H54 (cell line): ENCODE measurements at places on chromosomes 2 and 18.

DNA sequence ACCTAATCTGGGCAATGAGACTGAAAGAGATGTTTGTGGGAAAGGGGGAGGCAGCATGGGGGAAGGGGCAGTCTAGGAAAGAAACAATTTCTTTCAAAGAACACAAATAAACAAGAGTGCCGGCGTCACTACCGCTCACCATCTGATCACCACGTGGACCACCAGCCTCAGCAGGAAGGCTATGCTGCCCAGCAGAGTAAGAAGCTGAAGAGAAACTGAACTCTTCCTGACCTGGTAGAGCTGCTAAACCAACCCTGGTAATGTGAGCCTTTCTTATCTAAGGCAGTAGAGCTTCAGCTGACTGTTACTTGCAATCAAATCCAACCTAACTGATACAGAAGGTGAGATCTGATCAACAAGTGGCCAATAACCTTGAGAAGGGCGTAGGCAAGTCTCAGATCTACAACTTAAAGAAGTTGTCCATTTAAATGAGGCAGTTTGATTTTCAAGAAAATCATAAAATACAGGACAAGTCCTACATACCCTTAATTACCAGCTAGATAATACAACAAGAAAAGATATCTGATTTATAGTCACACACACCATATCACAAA lies 44.2 kb upstream of the SPTBN1 start:
- DNase-seq, result no peak

GRCh38 chr18:49510393-49511115 lies 23.5 kb upstream of the C18orf32 start:
- DNase-seq, result peak; percentile 32

DNA sequence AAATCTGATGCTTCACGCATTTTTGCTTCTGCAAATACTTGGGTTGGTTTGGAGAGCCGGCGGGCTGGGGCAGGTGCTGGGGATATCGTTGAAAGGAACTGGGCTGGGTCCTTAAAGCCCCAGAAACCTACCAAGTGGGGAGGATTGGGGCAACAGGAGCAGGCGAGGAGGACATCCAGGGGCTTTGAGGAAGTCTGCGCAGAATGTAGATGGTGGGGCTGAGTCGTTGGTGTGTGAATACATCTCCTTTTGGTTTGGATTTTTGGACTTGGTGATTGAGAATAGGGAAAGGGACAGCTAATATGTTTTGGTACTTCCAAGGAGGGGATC lies 1.1 kb downstream of the DCC start:
- no peak for DNase-seq

- no peak for DNase-seq
Measured at GRCh38 chr2:80706951-80707350, 402.4 kb upstream of the LRRTM1 start.

DNA sequence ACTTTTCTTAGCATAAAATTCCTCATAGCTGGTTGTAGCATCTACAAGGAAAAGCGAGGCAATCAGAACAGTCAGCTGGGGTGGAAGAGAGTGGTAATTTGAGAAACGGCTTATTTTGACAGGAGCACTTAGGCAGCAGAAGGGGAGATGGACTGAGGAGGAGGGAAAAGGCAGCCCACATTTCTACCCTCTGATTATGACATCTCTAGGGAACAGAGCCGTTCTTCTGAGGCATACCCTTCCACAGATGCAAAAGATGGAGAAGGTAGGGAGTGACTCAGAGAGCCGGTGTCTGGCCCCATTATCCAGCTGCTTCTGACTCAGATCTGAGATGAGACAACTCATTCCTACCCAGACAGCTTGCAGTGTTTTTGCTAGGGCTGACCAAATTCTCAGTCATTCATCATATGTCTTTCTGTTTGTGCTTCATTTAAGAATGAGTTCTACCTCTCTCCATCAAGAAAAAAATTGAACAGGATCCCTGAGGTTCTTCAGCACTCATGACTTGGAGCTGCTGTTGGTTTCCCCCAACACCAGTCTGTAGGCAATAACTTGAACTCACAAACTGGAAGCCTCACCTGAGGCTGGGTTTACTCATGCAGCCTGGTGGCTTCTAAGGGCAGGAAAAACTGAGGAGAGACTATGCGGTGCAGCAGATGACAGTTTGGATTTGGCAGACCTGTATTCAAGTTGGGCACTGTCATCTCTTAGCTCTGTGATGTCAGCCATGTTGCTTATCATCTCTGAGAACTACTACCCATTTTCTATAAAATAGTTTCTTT lies 15.9 kb upstream of the SEC11C start:
- DNase-seq, result peak; percentile 63

DNA sequence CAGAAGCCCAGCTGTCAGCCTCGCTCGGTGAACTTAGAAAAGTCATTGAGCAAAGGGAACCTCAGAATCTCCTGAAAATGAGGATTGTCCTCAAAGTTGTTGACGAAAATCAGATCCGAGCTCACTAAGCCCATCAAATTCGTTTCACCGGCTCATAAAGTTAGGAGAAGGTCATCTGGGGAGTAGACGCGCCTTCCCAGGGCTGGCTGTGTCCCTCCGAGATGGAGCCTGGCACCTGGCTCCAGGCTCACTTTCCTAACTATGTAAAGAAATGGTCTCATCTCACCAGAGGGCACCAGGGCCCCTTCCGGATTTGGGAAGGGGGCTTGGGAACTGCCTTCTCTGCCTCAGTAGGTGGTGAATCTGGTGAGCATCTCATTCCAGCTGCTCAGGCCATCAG lies 145.5 kb downstream of the PXDN start:
- DNase-seq, result no peak

GRCh38 chr2:238868067-238868524 lies 20.2 kb downstream of the TWIST2 start:
- no peak for DNase-seq

DNA sequence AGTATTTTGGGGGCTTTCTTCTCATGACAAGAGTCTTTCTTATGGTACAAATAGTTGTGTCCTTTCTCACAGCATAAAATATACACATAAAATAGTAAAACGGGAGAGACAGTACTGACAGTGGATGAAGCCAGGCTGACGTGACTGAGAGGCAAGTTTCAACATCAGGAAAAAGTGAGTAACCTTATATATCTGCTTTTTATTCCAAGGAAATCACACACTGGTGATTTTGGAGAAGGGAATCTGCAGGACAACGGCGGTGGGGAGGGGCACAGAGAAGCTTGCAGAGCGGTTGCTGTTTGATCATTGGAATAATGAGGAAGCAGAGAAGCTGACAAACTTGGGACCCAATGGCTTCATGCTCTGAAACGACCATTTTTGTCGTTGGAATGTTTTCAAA lies 130.6 kb upstream of the ZNF236 start:
- no peak for DNase-seq

- DNase-seq, result no peak
Measured at GRCh38 chr2:221263573-221263972, 308.5 kb downstream of the EPHA4 start.

DNA sequence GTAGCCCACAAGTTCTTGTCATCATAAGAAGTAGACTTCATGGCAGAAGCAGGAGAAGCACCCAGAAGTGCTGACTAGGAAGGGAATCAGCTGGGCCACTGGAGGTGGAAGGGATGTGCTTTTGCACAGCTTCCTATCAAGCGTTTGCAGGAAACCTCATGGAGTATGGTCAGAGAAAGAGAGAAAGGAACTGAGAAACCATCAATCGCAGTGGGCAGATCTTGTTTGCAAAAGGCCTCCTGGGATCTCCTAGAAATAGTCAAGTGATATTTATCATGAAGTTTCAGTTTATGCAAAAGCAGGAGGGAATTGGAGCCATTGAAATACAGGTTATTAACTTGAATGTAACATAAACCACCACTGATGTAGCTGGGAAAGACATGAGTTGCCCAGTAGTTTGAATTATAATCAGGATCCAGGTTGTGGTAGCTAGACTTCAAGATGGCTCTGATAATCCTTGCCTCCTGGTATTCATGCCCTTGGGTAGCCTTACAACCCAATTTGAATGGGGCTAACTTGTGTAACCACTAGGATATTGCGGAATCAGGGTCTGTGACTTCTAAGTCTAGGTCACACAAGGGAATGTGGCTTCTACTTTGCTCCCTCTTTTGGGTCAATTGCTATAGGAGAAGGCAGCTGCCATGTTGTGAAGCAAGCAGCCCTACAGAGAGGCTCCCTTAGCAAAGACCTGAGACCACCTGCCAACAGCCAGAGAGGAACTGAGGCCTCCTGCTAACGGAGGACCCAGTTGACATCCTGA lies 69.8 kb upstream of the TCF4 start:
- DNase-seq, result no peak

DNA sequence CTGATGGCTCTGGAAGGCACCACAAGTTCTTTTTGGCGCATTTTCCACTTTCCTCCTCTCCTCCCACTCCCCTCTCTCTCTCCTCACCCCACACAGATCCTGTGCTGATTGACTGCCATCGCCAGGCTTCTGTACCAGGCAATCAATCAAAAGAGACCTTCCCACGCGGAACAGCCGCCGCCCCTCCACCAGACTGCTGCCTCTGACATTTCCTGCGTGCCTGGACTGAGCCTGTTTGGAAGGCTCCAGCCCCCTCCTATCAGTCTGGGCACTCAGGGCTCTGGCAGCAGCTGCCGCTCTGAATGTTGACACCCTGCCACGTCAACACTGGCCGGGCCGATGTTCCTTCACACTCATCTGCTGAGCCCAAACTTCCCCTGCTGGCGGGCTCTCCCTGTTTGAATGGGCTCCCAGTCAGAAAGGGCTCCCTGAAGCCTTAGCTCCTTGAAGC lies 467.7 kb downstream of the EPHA4 start:
- no peak for DNase-seq

GRCh38 chr2:96116424-96116878 lies at the start of gene ADRA2B:
Gene ADRA2B, minus strand, starts transcription at chr2:96116571. Its CDS starts 422 bp downstream, at chr2:96116149.
- DNase-seq, result no peak
